ENCODE measurements at places on chromosomes 1 and 21.
A peak's percentile ranks its signal among the peaks of the same experiment; 100 is the strongest.

DNA sequence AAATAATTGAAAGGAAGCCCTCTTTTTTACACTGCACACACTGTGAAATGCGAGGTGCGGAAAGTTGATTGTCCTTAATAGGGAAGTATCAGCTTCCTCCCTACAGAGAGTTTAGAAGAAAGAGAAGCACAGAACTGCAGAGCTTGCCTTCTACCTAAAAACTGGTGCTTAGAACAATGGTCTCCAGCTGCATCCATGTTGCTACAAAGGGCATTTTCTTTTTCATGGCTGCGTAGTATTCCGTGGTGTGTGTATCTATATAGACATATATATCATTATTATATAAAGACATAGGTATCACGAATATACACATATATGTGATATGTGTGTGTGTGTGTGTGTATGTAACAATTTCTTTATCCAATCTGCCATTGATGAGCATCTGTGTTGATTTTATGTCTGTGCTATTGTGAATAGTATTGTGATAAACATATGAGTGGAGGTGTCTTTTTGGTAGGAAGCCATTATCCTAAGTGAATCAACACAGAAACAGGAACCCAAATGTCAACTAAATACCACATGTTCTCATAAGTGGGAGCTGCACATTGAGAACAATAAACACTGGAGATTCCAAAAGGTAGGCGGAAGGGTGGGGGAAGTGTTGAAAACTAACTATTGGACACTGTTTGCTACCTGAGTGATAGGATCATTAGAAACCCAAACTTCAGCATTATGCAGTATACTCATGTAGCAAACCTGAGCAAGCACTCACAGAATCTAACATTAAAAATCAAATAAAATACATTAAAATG, 290.0 kb upstream of the RUNX1 start:
- no peak for DNase-seq

DNA sequence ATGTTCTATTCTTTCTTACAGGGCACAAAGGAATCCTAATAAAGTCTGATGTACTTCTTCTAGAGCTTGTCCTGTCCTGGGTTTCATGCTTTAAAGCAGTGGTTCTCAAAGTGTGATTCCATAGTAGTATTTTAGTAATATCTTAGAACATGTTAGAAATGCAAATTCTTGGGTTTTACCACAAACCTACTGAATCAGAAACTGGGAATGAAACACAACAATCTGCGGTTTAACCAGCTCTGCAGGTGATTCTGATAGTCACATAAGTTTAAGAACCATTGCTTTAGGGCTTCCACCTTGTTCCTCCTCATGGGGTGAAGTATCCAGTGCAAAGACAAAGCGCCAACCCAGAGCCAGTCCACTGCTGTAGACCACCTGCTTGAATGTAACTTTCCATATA, 41.1 kb downstream of the NGF start:
- no peak for DNase-seq

DNA sequence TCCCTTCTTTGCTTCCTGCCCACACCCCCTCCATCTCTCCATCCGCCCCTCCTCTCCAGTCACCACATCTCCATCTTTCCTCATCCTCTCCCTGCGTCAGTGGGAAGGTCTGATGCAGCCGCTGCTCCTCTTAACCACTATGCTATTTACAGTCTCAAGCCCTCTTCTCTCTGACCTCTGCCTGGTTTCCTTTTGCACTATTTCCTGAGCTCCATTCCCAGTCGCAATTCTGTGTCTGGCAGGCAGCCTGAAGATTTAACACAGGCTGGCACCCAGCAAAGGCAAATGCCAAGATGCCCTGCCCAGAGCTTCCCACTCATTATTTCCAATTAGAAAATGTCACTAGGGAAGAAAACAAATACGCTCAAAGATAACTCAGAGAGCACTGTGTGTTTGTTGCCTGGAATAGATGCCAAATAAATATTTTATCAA, 89.6 kb upstream of the LPGAT1 start:
- DNase-seq: no peak

- DNase-seq: no peak
Observed at GRCh38 chr1:90561103-90561783, 155.9 kb downstream of the BARHL2 start.

DNA sequence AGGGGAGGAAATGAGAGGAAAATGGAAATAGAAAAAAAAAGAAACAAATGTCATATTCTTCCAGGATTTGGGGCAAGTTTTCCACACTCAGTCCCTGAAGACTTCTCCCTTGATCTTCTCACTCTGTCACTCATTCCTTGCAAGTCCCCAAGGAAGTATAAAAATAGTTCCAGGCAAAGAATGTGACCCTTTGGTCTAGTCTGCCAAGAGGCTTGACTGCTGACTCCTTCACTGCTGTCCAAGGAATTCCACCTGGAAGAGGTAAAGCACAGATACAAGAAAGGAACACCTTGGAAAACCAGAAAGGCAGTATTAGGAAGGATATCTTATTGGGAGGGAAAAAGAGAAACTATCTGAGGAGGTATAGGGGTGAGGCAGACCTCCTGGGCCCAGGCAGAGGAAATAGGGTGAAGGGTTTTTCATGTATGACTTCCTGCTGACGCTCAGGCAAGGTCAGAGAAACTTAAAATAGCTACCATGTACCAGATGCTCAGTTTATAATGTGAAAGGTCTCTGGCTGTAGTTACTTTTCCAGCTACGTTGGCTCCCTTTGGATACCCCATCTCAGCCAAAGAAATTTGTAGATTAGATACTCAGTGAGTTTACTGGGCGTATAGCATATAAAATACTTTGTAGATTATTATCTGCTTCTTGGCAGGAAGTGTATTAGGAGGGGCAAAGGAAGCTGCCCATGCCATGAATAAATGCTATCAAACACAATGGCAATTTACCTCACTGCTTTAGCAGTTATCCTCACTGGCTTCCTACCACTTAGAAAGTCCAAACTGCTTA, 2.0 kb upstream of the GJA5 start:
- DNase-seq: no peak

GRCh38 chr1:208866386-208866955, 622.3 kb upstream of the PLXNA2 start:
- no peak for DNase-seq

GRCh38 chr1:6783936-6784559, 1.2 kb upstream of the CAMTA1 start:
- DNase-seq: peak; percentile 44

- no peak for DNase-seq
Observed at GRCh38 chr1:66197785-66198184, 336.2 kb upstream of the SGIP1 start.

GRCh38 chr1:181554465-181554864, 71.1 kb downstream of the CACNA1E start:
- no peak for DNase-seq

DNA sequence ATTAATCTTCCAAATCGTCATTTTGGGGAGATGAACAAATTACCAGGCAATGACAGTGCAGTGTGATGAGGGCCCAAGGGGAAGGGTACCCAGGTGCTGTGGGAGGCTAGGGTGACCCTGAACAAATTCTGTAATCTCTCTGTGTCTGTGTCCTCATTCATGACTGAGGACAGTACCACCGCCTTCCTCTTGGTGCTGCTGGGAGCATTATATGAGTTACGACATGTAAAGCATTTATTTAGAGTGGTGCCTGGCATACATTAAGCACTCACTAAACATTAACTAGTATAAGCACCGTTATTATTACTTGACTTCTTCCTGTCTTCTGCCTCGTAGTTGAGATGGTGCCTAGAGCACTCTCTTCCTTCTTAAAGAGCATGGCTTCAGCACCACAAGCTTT, 468.2 kb upstream of the VAMP3 start:
- DNase-seq: no peak

DNA sequence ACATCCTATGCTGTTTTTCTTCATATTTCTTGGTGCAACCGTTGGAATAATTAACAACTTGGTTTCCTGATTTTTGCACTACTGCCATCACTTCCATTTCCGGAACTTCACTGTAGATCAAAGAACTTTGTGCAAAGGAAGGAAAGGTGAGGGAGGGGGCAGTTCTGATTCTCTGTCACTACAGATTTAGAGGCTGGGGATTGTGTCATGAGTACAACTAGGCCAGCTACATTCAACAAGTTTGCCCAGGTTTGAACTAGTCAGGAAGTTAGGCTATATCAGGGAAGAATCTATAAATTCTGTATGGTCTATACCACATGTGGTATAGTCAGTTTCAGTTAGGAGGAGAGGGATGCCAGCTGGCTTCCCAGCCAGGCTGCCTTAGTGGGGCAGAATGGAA, 84.2 kb downstream of the RGL1 start:
- no peak for DNase-seq

DNA sequence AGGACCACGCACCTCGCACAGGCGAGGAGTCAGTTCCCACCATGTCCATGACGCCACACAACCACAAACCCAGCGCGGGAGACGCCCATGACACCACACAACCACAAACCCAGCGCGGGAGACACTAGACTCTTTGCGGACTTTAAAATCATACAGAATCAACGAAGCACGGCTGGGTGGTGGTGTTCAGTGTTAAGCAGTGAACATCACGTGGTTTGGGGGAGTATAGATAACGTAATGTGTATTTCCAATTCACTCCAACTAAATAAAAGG, 19.2 kb downstream of the PTTG1IP start:
- DNase-seq: no peak

DNA sequence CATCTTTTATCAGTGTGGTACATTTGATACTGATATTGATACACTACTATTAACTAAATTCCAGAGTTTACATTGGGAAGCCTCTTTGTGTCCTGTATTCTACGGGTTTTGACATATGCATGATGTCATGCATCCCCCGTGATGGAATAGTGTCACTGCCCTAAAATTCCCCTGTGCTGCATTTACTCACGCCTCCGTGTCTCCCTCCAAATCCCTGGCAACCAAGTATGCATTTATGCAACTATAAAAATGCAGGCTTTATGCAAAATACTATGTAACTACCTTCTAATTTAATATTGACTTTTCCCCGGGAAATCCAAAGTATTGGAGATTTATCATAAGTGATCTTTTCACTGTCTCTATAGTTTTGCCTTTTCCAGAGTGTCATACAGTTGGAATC, 453.7 kb upstream of the RUNX1 start:
- DNase-seq: no peak

GRCh38 chr1:157111396-157112165, 12.0 kb upstream of the ETV3L start:
- no peak for DNase-seq

DNA sequence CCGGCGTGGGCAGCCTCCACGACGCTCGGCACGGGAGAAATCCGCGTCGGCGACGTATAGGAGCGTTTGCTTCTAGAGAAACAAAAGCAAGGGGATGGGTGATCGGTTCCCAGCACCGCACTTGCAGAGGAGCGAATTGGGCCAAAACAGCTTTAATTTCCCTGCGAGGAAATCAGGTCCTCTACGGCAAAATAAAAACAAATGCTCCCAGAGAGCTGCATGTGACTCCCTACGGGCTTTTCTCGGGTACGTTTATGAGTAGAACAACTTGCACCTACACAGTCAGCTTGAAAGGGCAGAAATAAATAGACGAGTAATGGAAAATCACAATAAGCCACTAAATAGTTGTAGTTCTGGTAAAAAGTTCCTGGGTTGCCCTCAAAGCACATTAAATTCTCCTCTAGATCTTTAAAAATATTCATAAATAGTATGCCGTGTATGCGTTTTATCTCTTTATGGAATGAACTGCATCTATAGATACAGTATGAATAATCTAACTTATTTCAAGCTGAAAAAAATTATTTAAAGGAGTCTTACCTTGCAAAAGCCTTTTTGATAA, 1.2 kb downstream of the NHLH2 start:
- no peak for DNase-seq

- no peak for DNase-seq
Observed at GRCh38 chr21:25878344-25878743, 143.6 kb downstream of the GABPA start.

DNA sequence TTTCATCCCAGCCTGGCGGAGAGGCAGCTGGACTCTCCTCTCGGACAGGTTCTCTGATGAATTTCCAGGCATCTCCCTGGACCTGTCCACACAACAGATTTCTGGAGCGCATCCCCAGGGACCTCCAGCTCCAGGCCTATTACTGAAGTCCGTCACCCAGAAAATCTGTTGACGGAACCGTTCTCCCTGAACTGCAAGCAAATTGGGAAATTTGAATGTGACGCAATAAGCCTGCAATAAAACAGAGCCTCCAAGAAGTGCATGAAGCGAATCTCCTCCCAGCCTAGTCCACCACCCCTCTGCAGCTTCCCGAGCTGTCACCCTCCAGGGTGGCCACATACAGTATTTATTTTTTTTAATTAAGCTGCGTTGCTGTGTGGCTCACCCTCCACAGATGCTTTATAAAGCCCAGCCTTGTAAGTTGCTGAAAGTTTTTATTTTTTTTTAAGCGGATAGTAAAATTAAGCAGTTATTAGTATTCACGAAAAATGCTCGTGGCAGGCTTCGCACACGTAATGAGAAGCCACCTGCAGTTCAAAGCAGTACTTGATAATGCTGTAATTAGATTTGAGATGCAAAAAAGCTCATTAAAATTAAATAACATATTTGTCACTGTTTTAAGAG, 173.3 kb downstream of the CAMTA1 start:
- peak; percentile 75 for DNase-seq

DNA sequence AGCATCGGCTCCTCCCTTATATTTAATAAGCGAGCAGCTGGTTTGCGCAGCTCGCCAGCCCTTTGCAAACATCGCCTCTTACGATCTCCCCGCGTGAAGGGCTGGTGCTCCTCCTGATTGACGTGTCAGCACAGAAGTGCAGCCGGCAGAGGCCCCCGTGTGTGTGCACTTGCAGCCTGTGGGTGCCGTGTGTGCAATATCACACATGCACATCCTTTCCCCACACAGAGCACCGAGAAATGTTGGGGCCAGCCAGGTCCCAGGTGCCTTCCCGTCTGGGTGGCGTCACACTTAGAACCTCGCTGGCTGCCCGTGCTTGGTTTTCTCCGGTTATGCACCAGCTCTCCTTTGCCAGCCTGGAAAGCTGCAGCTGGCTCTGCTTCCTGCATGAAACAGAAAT, 126.6 kb upstream of the AJAP1 start:
- no peak for DNase-seq

DNA sequence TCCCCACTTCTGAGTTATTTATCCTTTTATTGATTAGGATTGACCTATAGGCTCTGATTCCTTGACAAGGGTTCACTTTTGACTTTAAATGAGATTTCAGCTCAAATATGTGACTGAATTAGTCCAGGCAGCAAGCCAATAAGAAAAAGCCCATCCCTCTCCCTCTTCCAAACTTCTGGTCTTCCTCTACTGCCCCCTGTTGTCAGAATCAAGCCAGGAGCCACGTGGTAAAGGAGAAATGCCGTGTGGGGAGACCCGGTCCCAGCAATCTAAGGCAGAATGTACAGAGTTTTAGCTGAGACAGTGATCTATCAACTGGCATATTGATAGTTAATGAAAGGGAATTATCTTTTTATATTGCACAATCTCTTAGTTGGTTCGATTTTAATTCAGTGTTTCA, 5.2 kb downstream of the ADAMTS5 start:
- peak; percentile 44 for DNase-seq

- DNase-seq: peak; percentile 93
Observed at GRCh38 chr1:219090607-219091006, 83.1 kb upstream of the LYPLAL1 start.

- no peak for DNase-seq
Observed at GRCh38 chr1:109630081-109630897, 10.7 kb downstream of the AMPD2 start.

All from MV-4-11 (cell line).